Activated T-helper 1 cell treated with anti-CD3 and anti-CD28 coated beads, Interleukin-2, amount 50 U/mL, for 16 hours (primary cell): ENCODE measurements at places on chromosomes 2 and 18.

- no peak for DNase-seq
These were observed 139.3 kb downstream of the SETBP1 start for GRCh38 chr18:44819944-44820510.

- no peak for DNase-seq
These were observed 423.6 kb upstream of the POU3F3 start for GRCh38 chr2:104430359-104430740.

- no peak for DNase-seq
These were observed 2.6 kb upstream of the THUMPD2 start for GRCh38 chr2:39781697-39782096.

DNA sequence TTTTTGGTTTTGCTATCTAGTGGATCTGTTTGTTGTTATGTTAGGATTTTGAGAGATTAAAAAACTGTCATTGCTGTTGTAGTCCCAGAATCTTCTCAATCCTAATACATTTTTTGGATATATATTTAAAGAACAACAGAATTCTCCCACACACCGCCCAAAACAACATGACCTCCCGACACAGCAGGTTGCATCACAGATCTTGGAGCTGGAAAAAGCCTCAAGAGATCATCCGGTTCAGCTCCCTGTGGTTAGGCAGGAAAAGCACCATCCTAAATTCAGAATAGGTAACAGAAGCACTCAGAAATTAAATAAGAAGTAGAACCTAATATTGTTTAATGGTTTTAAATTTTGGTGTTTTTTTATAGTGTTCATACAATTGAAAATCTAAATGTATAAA is 251.4 kb upstream of the STON1 start:
- DNase-seq: no peak
